ENCODE measurements at places on chromosomes 12 and 14.

GRCh38 chr12:6606331-6607131 is 648 bp downstream of the CHD4 start:
- peak; percentile 63 for DNase-seq

DNA sequence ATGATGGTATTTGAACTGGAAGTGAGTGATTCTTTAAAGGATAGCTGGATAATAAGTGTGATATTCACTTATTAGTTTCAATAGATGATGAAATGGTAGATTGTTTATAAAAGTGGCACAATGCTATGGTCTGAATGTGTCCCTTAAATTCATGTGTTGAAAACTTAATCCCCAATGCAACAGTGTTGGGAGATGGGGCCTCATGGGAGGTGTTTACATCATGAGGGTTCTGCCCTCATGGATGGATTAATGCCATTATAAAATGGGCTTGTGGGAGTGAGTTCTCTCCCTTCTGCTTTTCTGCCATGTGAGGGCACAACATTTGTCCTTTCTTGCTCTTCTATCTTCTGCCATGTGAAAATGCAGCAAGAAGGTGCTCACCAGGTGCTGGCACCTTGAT is 134.0 kb downstream of the SLC38A1 start:
- DNase-seq: no peak

DNA sequence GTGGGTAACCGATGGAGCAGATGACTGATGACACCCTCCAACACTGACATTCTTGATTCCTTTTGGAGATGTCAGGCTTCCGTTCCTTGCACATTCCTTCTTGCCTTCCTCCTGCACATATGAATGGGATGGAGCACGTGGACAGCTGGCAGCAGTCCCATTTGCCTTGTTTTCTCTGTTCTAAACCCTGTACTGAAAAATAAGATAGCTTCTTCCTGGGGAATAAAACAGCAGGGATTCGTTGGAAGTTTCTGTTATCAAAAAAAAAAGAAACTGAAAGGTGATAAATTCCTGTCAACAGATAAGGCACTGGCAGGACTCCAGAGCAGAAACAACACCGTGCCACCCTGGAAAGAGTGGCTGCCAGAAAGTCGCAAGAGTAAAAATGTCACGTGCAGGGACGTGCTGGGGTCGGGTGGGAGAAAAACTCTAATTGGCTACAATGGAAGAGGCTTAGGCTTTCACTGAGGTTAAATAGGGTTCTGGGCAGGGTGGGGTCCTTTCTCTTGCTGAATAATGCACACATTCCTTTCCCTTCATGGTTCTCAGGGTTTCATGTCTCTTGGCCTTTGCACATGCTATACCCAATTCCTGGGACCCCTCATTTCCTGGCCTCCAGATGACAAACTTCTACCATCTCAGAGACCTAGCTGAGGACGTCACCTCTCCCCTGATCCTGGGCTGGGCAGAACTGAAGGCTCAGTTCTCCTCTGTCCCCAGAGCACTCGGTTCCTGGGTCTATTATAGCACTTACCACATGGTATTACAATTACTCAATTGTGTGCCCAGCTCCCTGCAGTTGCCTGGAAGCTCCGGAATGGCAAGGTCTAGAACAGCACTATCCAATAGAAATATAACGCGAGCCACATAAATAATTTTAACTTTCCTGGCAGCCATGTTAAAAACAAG is 7.0 kb upstream of the NUAK1 start:
- no peak for DNase-seq

DNA sequence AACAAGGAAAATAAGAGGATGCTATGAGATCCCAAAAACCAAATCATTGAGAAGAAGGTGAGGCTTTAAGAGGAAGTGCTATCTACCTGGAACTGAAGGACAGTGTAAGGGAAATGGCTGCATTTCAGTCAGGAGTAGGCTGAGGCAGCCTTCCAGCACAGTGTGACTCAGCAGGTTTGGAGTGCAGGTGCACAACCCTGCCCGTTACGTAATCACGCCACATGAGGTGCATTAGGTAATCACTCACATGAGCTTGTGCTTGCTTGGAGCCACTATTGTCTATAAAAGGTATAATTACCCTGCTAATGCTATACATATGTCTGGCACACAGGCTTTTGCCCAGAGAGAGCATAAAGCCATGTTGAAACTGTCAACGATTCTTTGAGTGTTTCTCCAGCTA is 74.9 kb downstream of the DIO2 start:
- no peak for DNase-seq

- no peak for DNase-seq
These were observed 71.4 kb upstream of the PRKD1 start for GRCh38 chr14:29999013-29999539.

GRCh38 chr12:67456431-67456901 is 187.3 kb downstream of the CAND1 start:
- no peak for DNase-seq

- no peak for DNase-seq
These were observed 44.9 kb downstream of the PLEKHG3 start for GRCh38 chr14:64748995-64749714.
